ENCODE measurements at places on chromosomes 7 and 10.

DNA sequence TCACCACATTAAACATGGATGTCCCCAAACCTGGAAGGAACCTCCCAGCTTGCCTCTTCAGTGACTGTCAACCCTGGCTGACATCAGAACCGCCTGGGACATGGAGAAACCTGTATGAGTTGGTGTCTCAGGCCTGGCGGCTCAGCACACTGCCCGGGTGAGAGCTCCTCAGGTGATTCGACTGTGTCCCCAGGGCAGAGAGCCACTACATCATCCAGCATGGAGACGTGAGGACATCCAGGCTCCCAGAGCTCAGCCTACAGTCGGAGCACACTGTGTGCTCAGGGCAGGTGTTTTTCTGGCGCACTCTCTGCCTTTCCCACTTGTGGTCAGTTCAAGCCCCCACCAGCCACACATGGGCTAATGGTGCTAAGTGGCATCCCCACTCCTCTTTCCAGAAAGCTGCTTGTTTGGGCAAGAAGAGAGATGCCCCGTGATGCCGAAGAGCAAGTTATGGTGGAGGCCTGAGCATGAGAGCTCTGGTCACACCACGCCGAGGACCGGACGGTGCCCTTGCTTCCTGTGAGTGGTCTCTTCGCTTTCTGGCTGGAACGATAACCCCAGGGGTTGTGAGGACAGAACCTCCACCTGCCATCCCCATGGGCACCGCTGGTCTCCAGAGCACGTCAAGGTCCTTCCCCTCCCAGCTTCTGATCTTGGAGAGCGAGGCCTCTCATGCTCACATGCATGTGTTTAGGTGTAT lies 38.5 kb downstream of the AMZ1 start:
- no peak for DNase-seq

DNA sequence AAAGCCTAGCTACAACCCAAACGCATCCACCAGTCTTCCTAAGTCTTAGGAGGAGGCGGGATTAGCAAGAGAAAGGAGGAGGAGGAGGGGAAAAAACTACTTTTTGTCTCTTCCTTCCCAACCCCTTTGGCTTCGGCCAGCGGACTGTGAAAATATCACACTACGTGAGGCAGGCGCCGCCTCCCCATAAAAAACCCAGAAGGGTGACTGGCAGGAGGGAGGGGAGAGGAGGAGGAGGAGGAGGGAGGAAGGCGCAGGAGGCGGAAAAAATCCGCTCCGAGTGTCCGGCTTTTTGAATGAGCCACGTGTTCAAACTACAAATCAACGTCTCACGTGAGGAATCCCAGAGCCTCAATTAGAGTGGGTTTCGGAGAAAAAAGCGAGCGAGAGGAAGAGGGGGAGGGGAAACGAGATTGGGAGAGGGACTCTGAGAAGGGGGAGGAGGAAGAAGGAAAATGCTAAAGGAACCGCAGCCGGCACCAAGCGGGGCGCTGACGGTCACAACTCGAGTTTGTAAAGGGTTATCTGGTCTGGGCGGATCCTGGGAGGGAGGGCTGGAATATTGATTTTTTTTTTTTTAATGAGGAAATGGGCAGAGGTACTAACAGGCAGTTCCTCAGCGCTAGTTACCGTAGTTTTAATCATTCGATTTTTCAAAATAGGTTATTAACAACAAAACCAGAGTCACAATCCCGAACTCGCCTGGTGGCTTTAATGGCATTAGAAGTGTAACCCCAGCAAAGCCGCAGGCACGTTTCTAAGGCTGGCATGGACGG lies at the start of gene IGF2BP3:
Gene IGF2BP3 (minus strand): TSS at position 162 of the 776 bp plus-strand sequence. CDS start 381 bp downstream, outside the sequence.
- DNase-seq: peak; percentile 96

DNA sequence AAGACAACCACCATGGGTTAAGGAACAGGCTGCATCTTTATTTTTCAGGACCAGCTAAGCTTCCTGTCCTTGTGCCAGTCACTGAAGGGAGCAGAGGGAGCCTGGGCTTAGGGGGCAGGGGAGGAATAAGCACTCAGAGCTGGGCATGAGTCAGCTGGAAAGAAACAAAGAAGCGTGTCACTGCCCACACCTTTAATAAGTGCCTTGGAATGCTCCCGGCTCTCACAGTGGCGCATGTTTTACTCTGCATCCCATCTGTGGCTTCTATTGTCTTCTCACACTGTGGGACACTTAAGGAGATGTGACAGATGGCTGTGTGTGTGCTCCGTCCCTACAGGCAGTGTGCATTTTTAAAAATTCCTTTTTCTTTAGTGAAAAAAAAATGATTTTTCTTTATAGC lies 71.7 kb downstream of the MTURN start:
- peak; percentile 86 for DNase-seq

DNA sequence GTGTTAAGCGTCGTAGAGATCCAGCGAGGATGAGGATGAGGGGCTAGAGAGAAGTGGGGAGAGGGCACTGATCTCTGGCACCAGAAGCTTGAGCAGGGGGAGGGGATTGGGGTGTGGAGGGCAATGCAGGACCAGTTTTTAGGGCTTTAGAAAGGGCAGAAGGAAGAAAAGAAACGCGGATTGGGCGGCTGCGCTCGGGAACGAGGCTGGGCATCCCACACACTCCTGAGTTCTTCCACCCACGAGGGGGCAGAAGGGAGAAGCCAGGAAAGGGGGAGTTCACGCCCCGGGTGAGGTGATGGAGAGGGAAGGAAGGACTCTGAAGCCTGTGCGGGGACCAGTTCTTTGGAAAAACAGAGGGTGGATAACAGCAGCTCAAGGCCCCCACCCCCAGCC lies 6.1 kb upstream of the VGF start:
- DNase-seq: no peak

GRCh38 chr7:90595342-90595800 lies 750 bp upstream of the CDK14 start:
- peak; percentile 57 for DNase-seq

DNA sequence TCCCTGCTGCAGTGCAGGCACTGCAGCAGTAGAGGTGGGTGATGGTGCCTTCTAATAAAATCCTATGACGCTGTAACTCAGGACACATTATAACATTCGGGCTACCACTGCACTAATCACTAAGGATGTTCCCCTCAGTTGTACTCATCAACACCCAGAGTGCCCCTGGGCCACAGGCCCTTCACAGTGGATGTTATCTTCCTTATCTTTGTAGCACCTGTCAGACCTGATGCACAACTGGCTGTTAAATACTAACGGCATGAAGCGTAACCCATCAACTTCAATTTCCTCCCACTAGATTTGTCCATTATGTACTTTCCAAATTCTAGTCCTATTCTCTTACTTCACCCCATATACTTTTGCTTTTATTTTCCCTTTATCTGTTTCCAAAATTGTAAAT lies 66.3 kb downstream of the PARD3 start:
- DNase-seq: no peak

DNA sequence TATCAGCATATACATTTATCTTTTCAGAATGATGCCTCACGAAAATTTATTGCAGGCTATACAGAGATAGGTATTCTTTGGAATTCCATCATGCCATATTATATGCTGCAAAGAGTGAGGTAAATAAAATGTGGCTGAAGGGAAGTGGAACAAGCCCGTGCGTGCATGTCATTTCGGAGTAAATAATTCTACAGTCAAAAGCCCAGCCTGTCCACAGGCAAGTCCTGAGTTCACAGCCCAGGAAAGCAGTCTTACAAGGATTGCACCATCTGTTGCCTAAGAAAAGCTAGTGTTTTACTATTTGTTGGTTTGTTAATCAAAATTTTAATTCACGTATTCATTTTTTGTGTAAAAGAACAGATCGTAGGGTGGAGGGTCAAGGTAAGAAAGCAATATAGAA lies 292.4 kb upstream of the AKR1E2 start:
- no peak for DNase-seq

All from islet precursor cell (in vitro differentiated cells).